ENCODE measurements at places on chromosomes 5 and 9.

GRCh38 chr9:83138422-83139135, 75.6 kb upstream of the RASEF start:
- DNase-seq, result no peak

- no peak for DNase-seq
These were observed 28.7 kb downstream of the KIF3A start for GRCh38 chr5:132708645-132709044.

GRCh38 chr9:79378107-79378506, 193.7 kb upstream of the TLE4 start:
- DNase-seq, result no peak

DNA sequence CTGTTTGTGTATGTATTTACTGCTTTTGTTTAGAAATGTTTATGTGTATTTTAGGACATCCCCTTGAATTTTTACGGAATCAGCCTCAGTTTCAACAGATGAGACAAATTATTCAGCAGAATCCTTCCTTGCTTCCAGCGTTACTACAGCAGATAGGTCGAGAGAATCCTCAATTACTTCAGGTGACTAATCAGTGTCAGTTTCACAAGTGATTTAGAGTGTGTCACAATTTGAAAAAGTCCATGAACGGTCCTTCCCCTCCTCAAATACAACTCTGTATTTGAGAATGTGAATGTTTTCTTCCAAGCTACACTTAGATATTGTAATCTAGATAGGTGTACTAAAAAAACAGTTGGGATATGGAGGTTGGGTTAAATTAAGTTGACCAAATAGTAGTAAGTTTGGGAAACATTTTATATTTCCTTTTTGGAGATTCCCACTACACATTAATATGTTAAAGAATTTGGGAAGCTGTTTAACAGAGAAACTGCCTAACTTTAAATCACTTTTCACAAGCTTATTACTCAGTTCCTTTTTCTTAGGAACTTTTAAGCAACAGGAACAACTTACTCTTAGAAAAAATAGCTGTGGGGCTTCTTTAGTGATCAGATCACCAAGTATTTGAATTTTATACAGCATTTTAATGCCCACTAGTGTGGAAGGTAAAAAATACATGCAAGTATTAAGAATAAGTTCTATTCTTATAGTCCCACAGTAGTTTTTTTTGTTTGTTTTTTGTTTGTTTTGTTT, 40.9 kb downstream of the RAD23B start:
- no peak for DNase-seq

DNA sequence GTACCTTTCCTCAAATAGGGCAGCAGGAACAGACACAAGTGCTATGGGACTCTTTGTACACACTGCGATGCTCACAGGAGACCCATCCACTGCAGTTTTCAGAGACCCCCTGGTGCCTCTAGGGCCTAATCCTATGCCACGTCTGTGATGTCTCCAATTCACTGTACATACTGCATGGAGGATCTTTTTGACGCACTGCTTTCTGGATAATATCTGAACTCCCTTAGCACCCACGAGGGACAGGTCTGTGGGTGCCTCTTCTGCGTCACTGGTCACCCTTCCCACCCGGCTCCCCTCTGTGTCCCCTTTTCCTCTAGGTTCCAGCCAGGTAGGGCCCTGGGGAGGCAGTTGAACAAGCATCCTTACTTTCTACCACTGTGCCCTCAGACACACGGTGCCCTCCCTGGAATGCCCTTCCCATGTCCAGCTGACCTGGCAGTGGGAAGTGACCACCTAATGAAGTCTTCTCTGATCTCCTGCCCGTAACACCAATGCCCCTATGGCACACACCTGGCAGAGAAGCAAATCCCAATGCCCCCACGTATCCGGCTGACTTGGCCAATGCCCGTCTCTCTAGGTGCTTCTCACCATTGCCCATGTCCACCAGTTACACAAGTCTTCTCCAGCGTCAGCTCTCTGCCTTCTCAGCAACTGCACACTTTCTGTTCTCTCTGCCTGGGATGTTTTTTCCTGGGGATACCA, 41.5 kb downstream of the FOXI1 start:
- no peak for DNase-seq

DNA sequence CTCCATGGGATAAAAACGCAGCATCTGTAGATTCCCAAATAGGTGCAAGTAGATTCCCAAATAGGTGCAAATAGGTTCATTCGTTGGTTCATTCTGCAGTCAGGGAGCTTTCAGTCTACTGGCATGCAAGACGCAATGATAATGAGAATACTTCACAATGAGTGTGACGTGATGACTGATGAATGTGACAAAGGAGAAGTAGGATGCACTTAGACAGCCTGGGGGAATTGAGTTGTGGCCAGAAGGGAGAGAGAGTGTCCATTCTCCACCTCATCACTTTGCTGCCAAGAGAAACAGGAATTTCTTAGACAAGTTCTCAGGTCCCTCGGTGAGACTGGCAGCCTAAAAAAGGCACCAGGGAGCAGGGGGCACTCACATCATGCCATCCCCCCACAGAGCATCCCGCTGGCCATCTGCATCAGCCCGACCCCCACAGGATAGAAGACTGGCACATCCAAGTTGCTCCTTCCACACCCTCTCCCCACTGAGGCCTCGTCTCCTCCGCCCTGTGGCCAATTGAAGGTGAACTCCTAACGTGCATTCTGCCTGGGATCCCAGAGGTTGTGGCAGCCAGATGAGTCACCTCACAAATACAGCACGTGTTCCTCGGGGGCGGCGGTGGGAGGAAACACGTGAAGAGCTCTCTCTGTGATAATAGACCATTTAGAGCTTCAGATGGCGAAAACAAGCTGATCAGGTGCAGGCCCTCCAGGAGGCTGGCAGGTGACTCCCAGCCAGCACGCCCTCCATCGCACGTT, 19.9 kb upstream of the KCNIP1 start:
- DNase-seq, result no peak

- DNase-seq, result no peak
These were observed 12.6 kb downstream of the HK3 start for GRCh38 chr5:176886336-176887251.
